Bladder microvascular endothelial cell (primary cell): ENCODE measurements at places on chromosomes 6 and 20. TPM values are rescaled to one million over a fixed set of nuclear protein-coding genes. Genes with fewer than 3 reads are reported as not detected.

Gene RGS17
- total RNA-seq, result 0.65 and 3.0 TPM in 2 replicates

Gene COL12A1
- 29.0 and 71.2 TPM in 2 replicates for total RNA-seq

Gene NKX2-2
- not detected in 2 replicates for total RNA-seq

Gene HLA-DMB
- 1.0 and 2.4 TPM in 2 replicates for total RNA-seq

Gene ATAT1
- 2.4 and 6.8 TPM in 2 replicates for total RNA-seq

Gene PRL
- total RNA-seq, result not detected in 2 replicates

Gene HMGCLL1
- total RNA-seq, result not detected in 2 replicates

Gene EDN1
- 199 and 486 TPM in 2 replicates for total RNA-seq

Gene CMTR1
- total RNA-seq, result 23.6 and 40.6 TPM in 2 replicates

Gene ZSWIM3
- 6.0 and 9.9 TPM in 2 replicates for total RNA-seq

Gene CGA
- total RNA-seq, result not detected in 2 replicates

Gene L3MBTL3
- total RNA-seq, result 15.9 and 41.6 TPM in 2 replicates

Gene ISM1
- total RNA-seq, result under 0.01 and 0.06 TPM in 2 replicates

Gene BCAS4
- total RNA-seq, result 0.16 and 1.4 TPM in 2 replicates

Gene TNF
- total RNA-seq, result 0.13 TPM in 1 of 2 replicates, not detected in the other

Gene SCGN
- not detected in 2 replicates for total RNA-seq

Gene IRF4
- under 0.01 TPM in 1 of 2 replicates, not detected in the other for total RNA-seq

Gene CCDC170
- under 0.01 TPM in 1 of 2 replicates, not detected in the other for total RNA-seq

Gene LAMP5
- total RNA-seq, result 1.4 and 3.2 TPM in 2 replicates

Gene ANKRD66
- total RNA-seq, result not detected in 2 replicates

Gene TSBP1
- total RNA-seq, result not detected in 2 replicates

Gene ZNF334
- total RNA-seq, result 0.69 and 0.97 TPM in 2 replicates

Gene OR2J3
- total RNA-seq, result not detected in 2 replicates

Gene TRIM40
- not detected in 2 replicates for total RNA-seq

Gene PSMB9
- 27.0 and 55.5 TPM in 2 replicates for total RNA-seq

Gene C2
- total RNA-seq, result not detected in 2 replicates

Gene CST5
- not detected in 2 replicates for total RNA-seq

Gene CCN2
- total RNA-seq, result 504 and 1,298 TPM in 2 replicates

Gene KIF13A
- total RNA-seq, result 56.0 and 94.0 TPM in 2 replicates

Gene EPPIN
- total RNA-seq, result not detected in 2 replicates

Gene TCP11
- not detected in 2 replicates for total RNA-seq

Gene PTCRA
- not detected in 2 replicates for total RNA-seq

Gene SLC17A9
- total RNA-seq, result 6.9 and 7.3 TPM in 2 replicates

Gene CDH26
- total RNA-seq, result under 0.01 and 0.31 TPM in 2 replicates

Gene AGER
- 0.44 and 0.81 TPM in 2 replicates for total RNA-seq
